ENCODE measurements at places on chromosomes 2 and 18.

DNA sequence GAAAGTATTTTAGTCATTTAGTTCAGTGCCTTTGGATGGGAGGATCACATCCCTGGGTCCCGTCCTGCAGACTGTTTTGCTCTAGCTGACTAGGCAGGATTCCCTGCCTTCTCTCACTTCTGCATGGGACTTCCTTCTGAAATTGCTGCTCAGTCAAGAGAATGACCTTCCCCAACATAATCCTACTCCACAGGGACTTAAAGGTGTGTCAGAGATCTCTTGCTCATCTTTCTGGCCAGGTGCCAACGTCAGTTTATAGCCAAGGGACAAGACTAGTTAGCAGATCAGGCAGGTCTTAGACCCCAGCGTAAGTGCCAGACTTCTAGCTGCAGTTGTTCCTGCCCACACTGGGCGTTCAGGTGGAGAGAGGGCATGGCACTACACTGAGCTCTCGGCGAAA lies 9.5 kb upstream of the IL1B start:
- no peak for DNase-seq

DNA sequence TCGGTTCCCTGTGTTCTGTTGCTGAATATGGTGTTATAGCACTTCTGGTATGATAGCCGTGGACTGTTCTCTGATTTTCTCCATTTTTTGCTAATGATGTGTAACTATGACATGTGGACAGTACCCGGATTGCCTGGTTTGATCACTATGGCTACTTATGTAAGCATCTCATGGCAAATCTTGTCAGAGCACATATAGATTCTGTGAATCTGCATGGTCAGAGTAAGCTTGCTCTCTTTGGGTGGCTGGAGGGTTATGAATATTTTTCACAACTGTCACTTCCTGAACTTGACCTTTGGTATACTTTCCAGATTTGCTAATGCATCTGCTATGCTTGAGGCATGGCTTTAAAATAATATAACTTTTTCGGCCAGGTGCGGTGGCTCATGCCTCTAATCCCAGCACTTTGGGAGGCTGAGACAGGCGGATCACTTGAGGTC lies 36.8 kb upstream of the ATP8B1 start:
- peak; percentile 56 for DNase-seq

DNA sequence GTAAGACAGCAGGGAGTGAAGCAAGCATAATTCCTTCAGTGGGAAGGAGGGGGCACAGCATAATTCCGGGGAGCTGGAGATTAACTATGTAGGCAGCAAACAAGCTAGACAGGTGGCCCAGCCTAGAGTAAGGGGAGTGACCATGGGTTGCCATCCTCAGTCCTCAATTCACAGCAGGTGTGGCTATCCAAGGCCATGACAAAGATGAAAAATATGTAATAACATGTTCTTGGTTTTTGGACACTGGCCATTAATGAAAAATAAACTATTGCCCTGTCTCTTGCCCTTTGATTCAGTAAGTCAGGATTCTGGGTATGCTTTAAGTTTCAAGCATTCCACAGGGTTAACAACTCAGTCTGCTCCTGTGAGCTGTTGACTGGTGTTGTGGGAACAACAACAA lies 65.0 kb downstream of the CYP1B1 start:
- no peak for DNase-seq

- no peak for DNase-seq
These were observed 146.5 kb downstream of the CABLES1 start for GRCh38 chr18:23281626-23282436.

GRCh38 chr2:184620367-184620766 lies 22.0 kb downstream of the ZNF804A start:
- no peak for DNase-seq

DNA sequence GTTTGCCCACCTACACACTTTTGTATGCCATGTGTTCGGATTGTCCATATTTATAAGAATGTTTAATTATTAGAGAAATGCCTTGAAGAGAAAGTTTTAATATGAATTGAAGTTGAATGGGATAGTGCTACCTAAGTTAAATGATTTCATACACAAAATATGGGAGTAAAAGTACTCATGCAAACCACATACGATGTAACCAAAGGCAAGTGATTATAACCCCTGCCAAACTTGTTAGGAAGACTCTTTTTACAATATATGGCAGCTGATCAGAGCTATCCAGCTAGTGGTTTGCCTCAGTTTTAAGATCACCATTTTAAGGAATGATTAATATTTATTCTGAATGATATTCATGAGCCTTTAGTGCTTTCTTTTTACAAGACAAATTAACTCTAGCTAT lies 106.7 kb downstream of the MYO1B start:
- no peak for DNase-seq

- no peak for DNase-seq
These were observed 201.8 kb downstream of the ZFP36L2 start for GRCh38 chr2:43024515-43025011.

- DNase-seq: no peak
These were observed 77.7 kb upstream of the WDR75 start for GRCh38 chr2:189363559-189363958.

DNA sequence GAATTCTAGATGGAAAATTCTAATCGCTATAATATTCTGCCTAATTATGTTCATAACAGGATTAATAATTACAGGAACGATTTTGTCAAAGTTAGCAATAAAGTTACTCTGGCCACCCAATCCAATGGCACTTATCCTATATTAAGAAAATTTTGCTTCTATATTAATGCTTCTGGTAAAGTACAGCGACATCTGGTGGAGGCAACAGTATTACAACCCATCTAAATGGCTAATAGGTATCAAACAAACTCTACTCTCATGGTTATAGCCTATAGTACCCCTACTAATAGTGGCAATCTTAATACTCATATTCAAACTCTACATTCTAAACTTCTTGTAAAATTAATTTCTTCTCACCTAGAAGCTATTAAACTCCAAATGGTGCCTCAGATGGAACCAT lies 1084.7 kb upstream of the LRRTM1 start:
- DNase-seq: no peak

- no peak for DNase-seq
These were observed 8.4 kb upstream of the SP9 start for GRCh38 chr2:174326161-174327020.

GRCh38 chr2:119407430-119408220 lies 24.0 kb upstream of the TMEM37 start:
- no peak for DNase-seq

GRCh38 chr2:224569654-224570053 lies 15.5 kb downstream of the CUL3 start:
- no peak for DNase-seq

- DNase-seq: no peak
These were observed 689 bp downstream of the RPRD1A start for GRCh38 chr18:36066686-36067054.

DNA sequence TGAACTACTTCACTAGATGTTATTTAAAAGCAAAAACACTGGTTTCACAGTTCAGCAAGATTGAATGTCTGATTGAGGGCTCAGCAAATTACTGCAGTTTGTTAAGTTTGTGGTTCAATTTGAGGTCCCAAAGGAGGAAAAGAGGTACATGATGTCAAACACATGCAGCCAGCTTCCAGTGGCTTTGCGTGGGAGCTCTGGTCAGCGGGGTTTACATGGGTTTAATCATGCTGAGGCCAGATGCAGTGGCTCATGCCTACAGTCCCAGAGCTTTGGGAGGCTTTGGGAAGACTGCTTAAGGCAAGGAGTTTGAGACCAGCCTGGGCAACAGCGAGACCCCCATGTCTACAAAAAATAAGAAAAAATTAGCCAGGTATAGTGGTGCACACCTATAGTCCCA lies 111.5 kb downstream of the MAPK4 start:
- DNase-seq: no peak

GRCh38 chr18:3089579-3089978 lies 76.6 kb upstream of the LPIN2 start:
- no peak for DNase-seq

DNA sequence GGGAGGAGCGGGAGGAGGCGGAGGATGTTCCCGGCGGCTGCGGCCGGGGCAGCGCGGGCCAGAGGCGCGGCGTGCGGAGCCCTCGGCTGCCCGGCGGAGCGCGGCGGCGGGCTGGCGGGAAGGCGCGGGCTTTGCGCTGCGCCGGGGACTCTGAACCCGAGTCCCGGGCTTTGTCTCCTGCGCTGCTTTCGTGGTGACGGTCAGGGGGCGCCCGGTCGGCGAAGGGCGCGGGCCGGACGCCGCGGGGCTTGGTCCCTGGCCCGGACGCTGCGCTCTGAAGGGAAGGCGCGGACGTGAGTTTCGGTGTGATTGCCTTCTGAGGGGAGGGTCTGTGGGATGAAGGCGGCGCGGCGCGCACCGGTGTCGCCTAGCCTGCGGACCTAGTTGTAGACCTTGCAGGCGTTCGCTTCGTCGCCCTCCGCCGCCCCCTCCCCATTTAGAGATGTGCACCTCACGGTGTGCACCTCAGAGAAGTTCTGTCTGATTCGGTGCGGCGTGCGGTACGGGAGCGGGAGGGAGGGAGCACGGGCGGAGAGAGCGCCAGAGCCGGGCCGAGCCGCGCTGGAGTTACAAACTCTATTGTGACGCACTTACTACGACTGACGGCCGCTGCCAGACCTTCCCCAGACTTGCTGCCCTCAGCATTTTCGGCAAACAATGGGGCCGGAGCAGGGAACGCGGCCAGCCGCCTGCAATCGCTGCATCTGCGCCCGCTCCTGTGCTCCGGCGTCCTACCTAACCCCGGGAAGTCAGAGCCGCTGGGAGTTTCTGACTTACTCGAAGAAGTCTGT lies 2.1 kb downstream of the BCL2L11 start:
- no peak for DNase-seq

- DNase-seq: no peak
These were observed 38.3 kb downstream of the GCG start for GRCh38 chr2:162113776-162114168.

GRCh38 chr2:156937430-156937829 lies 320.1 kb upstream of the GALNT5 start:
- DNase-seq: no peak

DNA sequence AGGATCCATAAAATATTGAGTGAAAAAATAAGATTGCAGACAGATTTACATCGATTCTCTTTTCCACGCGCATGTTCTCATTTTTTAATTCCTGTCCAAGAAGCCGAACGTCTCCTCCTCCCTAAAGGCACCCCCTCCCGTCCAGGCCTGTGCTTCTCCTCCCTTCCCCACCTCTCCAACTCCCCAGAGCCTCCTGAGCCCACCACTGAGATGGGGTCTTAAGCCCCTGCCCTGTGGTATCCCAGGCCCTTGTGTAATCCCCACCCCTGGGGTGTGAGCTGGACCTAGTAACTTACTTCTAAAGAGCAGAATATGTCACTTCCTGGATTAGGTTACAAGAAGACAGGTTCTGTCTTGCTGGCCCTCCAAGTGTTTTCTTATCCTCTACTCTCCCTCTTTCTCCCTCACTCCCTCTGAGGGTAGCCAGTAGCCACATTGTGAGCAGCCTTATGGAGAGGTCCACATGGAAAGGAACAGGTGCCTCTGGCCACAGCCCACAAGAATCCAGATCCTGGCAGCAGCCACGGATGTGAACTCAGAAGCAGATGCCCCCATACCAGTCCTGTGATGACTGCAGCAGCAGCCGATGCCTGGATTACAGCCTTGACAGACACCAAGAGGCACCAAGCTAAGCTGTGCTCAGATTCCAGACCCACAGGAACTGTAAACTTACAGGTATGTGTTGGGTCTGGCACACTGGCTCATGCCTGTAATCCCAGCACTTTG lies 39.6 kb upstream of the OTOS start:
- no peak for DNase-seq

- no peak for DNase-seq
These were observed 92.5 kb downstream of the EML4 start for GRCh38 chr2:42261518-42262195.

DNA sequence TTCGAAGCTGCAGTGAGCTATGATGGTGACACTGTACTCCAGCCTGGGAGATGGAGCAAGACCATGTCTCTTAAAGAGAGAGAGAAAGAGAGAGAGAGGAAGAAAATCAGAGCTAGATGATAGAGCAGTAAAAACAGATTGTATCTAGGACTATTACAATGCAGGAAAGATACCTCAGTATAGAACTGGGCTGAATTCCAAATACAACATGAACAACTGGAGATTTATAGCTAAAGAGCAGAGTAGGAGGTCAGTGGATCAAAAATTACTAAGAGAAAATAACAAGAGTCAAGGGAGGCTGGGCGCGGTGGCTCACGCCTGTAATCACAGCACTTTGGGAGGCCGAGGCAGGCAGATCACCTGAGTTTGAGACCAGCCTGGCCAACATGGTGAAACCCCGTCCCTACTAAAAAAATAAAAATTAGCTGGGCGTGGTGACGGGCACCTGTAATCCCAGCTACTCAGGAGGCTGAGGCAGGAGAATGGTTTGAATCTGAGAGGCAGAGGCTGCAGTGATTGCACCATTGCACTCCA lies 100.7 kb upstream of the MSH6 start:
- DNase-seq: no peak

GRCh38 chr2:109507828-109508227 lies 105.9 kb downstream of the SEPTIN10 start:
- DNase-seq: no peak

- DNase-seq: no peak
These were observed 71.0 kb downstream of the IL1R2 start for GRCh38 chr2:102062802-102063201.

DNA sequence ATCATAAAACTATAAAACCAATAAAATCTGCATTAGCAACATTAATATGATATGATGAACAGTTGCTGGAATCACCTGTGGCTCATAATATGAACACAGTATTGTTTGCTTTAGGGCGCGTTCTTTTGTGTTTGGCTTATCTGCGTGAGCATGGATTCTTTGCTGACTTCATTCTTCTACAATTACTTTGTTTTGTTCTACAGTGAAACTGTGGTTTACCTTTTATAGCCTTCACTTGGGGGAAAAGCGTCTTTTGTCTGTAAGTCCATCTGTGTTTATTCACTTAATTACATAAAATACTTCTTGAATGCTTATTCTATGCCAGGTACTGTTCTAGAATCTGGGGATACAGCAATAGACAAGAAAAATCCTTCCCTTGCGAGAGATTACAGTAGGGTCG lies 74.0 kb upstream of the SEC11C start:
- DNase-seq: no peak

GRCh38 chr18:23260926-23261590 lies 125.8 kb downstream of the CABLES1 start:
- DNase-seq: no peak

- DNase-seq: no peak
These were observed 363.5 kb downstream of the CBLN2 start for GRCh38 chr18:72180689-72181088.

GRCh38 chr2:151634736-151635467 lies 99.4 kb downstream of the NEB start:
- no peak for DNase-seq
